CMK (cell line): ENCODE measurements at places on chromosomes 13 and 19.

DNA sequence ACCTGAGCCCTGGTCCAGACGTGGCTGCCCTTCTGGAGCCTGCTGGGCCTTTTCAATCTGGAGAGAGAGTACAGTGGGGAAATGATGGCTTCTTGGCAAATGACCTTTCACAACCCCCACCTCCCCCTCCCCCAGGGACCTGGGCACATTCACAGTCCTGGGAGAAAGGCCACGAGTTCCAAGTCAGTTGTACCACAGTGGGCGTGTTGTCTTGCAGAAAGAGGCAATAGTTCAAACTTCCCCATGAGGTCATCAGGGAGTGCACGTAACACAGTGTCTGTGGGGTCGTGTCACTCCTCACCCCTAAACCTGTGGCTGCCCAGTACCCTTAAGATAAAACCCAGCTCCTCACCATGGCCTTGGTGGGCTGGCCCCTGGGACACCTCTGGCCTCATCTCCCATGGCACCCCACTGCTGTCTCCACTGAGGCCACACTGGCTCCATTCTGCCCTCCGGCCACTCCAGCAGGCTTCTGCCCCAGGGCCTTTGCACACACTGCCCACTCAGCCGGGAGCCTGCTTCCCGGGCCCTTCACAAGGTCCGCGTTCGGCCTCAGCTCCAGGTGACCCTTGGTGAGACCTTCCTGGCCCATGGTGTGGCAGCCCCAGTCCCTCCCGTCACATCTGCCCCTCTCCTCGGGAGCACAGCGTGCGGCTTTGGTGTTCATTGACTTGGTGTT is 13.3 kb downstream of the PLIN4 start:
- no peak for DNase-seq

DNA sequence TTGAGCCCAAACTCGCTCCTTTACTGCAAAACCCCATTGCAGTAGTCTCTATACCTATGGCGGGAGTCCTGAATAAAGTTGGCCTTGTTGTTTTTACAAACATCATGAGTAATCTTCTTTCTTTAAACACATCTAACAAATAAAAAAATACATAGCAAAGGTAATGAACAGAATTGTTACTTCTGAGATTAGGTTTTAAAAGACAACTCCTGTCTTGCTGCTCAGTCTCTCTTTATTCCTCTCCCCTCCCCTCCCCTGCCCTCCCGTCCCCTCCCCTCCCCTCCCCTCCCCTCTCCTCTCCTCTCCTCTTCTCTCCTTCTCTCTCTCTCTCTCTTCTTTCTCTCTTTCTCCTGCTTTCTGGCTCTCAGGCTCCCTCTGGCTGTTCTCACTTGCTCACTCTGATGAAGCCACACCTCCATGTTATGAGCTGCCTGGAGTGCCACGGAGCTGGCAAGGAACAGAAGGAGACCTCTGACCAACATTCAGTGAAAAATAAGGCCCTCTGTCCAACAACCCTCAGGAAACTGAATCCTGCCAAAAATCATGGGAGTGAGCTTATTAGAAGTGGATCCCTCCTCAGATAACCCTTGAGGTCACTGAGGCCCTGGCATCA is 300.7 kb upstream of the MIR17HG start:
- DNase-seq: no peak

GRCh38 chr19:48539503-48540096 is 12.4 kb upstream of the SULT2B1 start:
- DNase-seq: no peak

DNA sequence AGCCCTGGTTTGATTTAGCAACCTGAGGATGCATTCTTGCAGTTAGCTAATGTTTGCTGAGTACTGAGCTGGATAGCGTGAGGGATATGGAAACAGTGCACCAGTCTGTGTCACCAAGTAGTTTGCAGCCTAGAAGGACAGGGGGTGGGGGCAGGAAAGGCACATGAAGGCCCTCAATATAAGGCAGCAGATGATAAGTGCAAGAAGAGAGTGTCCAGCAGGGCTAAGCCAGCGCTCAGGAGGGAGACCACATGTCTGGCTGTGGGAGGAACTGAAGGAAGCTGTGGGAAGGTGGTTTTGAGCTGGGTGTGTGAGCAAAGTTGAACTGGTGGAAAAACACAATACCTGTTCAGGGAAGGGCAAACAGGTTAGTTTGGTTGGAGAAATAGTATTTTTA is 1.7 kb downstream of the CXCL17 start:
- DNase-seq: no peak

GRCh38 chr19:36771261-36772231 is 1.1 kb downstream of the ZNF850 start:
- DNase-seq: peak; percentile 91

- DNase-seq: no peak
Measured at GRCh38 chr13:102597029-102597961, 509 bp downstream of the TPP2 start.

DNA sequence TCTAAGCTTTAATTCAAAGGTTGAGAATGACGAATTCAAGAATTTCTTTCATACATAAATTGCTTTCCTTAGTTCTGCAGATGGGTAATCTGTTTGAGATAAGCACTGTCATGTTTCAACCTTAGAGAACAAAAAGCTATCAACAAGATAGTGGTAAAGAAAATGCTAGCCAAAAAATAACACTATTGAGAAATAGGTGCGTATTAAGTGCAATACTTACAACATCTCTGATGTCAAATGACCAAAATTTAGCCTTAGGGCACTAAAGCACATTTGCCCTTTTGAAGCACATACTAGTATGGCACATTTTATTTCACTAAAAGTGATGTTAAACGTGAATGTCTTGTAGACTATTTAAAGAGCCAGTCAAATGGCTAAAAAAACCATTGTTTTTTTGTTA is 4.9 kb downstream of the KBTBD6 start:
- no peak for DNase-seq

- no peak for DNase-seq
Measured at GRCh38 chr19:15227261-15227660, 5.0 kb downstream of the EPHX3 start.
